ENCODE measurements at places on chromosomes 13 and 19.

GRCh38 chr13:93227280-93227877 is 772 bp downstream of the GPC6 start:
- DNase-seq = peak; percentile 49

DNA sequence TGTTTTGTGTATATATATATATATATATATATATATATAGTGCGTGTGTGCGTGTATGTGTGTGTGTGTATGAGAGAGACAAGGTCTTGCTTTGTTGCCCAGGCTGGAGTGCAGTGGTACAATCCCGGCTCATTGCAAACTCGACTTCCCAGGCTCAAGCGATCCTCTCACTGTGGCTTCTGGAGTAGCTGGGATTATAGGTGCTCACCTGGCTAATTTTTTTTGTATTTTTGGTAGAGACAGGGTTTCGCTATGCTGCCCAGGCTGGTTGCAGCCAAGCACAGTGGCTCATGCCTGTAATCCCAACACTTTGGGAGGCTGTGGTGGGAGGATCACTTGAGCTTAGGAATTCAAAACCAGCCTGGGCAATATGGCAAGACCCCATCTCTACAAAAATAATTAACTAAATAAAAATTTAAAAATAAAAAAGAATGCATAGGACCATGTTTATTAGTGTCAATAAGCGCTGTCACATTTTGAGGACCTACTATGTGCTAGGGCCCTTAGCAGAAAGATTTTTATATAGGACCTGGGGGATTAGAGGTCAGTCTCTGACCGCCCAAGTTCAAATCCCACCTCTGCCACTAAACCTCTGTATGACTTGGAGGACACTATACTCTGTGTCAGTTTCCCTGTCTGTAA is 1.8 kb downstream of the PVR start:
- DNase-seq = no peak

DNA sequence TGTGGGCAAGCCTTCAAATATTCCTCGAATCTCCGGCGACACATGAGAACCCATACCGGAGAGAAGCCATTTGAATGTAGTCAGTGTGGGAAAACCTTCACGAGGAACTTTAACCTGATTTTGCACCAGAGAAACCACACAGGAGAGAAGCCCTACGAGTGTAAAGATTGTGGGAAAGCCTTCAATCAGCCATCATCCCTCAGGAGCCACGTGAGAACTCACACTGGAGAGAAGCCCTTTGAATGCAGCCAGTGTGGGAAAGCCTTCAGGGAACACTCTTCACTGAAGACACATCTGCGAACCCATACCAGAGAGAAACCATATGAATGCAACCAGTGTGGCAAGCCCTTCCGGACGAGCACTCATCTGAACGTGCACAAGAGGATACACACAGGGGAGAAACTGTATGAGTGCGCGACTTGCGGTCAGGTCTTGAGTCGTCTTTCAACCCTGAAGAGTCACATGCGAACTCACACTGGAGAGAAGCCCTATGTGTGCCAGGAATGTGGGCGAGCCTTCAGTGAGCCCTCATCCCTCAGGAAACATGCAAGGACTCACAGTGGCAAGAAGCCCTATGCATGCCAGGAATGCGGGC is 28.8 kb downstream of the ZNF333 start:
- no peak for DNase-seq

DNA sequence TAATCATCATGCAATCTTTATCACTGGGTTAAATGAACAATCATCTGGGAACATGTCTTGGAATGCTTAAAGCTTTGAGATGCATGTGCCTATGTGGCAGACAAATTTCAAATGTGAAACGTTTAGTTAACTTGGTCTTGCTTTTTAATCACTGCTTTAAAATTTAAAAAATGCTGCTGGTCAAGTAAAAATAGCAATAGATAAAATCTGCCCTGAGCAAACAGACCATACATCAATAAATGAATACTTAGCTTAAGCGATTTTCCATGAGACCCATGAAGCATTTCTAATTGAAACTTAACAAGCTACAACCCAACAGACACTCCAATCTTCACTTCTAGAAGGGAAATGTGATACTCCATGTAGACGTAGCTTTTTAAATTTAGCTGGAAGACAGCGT is 1.9 kb upstream of the KL start:
- no peak for DNase-seq

DNA sequence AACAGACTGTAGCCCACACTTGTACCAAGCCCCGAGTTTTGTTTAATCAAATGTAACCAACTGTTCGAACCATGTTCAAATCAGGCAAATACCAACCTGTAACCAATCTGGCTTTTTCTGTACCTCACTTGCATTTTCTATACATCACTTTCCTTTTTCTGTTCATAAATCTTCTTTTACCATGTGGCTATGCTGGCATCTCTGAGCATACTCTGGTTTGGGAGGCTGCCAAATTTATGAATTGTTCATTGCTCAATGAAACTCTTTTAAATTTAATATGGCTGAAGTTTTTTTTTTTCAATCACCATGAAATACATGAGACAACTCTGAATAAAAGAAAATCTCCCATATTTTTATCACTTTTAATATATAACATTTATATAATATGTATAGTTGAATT is 256.1 kb downstream of the SLITRK6 start:
- no peak for DNase-seq

- DNase-seq = no peak
These were observed 154.6 kb downstream of the FLT1 start for GRCh38 chr13:28340272-28340793.

GRCh38 chr19:43028866-43029265 is 2.6 kb upstream of the PSG11 start:
- DNase-seq = no peak

- peak; percentile 6 for DNase-seq
These were observed 153.7 kb upstream of the VSTM2B start for GRCh38 chr19:29372091-29372415.

DNA sequence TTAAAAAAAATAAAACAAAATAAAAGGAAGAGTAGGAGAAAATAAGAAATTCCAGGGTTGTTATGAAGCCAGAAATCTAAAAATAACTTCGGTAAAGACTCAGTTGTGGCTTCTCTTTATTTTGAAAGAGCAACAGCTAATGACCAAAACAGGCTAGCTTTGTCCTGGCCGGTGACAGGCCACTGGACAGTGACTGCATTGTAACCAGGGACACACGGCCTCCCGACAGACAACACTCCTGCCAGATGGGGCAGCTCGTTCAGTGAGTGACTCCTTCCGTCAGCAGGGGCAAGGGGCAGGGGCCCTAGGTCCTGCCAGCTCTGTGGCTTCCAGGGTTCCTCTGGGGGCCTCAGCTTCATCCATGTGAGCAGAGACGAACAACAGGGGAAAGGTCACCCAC is 173.4 kb downstream of the KATNAL1 start:
- no peak for DNase-seq
